ENCODE measurements at places on chromosomes 1 and 21.
A peak's percentile ranks its signal among the peaks of the same experiment; 100 is the strongest.

- DNase-seq = no peak
These were observed 47.6 kb downstream of the SPSB1 start for GRCh38 chr1:9340172-9340854.

DNA sequence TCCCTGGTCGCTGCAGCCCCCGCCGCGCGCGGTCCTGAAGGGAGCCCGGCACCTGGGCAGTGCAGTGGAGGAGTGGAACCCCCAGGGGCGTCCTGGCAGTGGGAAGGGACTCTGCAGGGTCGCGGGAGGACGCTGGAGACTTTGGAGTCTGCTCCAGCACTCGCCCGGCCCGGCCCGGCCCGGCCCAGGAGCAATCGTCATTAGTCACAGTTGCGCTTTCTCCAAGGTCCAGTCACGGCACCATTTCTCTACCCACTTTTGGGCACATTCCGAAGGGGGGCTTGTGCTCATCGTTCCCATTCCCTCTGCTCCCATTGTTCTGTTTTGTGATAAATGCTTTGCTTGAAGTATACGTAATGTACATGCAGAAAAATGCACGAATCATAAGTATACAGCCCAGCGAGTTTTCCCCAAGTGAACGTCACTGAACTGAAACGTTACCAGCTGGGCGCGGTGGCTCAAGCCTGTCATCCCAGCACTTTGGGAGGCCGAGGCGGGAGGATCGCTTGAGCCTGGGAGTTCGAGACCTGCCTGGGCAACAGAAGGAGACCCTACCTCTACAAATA lies 999 bp downstream of the THAP3 start:
- DNase-seq = no peak

DNA sequence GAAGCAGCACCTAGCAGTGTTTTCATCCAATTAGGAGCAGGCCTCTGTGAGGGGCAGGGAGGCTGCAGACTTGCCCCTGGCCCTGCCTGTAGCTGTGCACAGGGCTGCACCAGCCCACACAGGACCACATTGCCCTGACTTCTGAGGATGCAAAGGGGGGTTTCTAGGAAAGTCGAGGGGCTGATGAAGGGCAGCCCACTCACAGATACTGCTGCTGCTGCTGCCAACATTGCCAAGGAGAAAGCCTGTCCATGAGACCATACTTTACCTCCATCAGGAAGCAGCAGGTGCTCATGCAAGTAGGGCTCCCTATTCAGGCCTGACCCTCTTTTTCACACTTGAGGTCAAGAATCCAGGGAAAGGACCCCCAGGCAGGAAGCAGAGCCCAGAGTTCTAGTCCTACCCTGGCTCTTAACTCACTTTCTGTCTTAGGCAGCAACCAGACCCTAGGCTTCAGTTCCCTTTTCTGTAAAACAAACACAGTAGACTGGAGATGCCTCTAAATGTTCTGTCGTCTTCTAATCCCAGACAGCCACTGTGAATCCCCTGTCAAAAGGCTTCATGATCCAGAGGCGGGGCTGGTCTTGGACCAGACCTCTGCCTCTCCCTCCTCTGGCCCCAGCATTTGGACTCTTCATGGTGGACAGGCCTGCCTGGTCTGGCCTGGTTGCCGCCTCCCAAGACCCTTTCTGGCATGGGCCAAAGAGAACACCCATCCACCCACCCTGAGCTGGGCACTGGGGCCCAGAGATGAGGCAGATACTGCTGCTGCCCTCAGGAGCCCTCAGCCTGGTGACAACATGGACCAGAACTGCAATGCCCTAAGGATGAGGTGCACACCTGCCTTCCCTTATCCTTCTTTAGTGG lies 120.2 kb downstream of the GLIS1 start:
- no peak for DNase-seq

DNA sequence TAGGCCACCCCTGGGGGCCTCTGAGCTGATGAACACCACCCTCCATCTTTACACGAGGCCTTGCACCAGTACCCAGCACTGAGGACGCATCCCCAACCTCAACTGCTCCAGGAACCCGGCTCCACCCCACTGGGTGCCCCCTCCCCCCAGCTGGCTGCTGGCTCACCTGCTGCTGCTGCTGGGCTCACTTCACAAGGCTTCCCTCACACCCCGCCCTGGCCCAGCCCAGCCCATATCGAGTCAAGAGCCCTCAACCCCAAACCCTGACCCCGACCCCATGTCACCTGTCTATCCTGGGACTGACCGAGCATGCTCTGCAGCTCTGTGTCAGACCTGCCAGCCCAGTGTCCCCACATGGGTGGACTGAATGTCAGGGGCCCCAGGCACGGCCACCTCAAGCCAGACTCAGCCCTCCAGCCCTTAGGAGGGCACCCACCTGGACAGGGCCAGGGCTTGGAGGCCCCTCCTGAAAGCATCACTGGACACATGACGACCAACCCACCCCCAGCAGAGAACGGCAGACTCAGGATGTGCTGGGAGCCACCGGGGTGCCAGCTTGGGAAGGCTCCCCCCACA lies 21.4 kb downstream of the WNT9A start:
- DNase-seq = no peak

GRCh38 chr1:44947063-44947773 lies 39.2 kb downstream of the EIF2B3 start:
- DNase-seq = peak; percentile 78

DNA sequence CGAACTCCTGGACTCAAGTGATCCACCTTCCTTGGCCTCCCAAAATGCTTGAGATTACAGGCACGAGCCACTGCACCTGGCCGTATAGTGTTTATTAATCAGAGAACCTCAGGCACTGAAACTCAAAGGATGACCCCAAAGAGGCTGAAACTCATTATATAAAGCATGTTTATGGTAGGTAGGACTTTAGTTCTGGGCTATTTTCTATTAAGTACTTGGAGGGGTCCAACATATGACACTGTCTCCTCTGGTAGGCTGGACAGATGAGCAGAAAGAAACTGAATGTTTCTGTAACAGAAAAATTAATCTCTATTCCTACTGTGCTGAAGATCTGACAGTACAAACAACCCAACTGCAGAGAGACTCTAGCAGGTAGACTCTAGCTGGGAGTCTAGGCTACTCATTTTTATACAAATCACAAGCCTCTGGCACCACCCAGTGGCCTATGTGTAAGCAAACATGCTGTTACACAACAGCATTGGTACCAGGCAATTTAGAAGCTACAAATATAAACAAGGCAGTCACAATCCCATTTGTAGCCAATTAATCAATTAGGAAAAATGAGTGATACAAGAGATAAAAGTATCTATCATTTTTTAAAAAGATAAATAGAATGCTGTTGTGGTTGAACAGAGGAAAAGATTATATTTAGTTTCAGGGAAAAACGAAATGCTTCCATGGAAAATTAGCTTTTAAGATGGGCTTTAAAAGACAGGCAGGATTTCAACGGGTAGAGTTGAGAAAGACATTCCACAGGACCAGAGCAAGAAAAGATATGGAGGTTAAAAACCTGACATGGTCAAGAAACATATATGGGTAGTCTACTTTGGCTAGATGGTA lies 10.4 kb downstream of the DCAF8 start:
- DNase-seq = peak; percentile 65

DNA sequence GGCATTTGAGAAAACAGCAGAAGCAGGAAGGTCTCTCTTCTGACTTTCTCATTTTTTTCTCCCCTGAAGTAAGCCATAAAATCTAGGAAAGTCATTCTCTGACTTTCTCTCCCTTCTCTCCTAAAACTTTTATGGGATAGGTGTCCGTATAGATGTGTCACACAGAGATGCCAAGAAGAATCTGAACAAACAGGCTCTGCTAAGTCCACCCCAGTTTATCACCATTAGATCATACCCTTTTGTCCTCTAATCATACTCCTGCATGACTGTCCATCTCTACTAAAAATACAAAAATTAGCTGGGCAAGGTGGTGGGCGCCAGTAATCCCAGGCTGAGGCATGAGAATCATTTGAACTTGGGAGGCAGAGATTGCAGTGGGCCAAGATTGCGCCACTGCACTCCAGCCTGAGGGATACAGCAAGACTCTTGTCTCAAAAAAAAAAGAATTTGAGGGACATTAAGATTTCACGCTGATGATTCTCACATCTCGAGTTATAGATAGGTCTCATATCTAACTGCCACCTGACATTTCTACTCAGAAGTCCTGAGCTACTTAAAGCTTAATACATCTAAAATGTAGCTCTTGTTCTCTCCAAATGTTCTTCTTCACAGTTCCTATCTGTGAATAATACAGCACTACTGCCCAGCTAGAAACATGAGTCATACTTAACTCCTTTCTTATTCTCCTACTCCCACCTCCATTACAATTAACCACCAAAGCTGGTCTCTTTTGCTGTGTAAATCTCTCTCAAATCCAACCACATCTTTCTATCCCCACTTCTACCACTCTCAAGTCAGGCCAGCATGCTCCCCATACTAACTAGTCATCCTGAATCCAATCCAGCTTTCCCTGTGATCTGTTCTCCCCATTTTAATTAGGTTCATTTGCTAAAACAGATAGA lies 47.7 kb downstream of the ZNF644 start:
- peak; percentile 8 for DNase-seq

DNA sequence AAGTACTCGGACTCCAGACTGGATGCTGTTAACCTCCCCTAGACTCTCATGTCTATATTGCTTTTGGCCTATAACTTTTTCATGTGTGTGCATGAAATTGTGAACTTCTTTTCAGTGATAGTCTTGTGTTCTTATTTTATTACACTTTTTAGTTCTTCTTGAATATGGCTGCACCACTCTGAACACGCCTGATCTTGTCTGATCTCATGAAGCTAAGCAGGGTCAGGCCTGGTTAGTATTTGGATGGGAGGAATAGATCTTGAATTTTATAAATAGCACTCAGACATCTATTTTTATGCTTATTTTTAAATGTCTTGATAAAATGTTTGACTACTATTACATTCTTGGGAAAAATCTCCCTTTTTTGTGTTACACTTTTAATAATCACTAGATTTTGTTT lies 22.4 kb downstream of the TCP10L start:
- DNase-seq = no peak

GRCh38 chr1:214213136-214213535 lies 67.8 kb upstream of the SMYD2 start:
- no peak for DNase-seq

DNA sequence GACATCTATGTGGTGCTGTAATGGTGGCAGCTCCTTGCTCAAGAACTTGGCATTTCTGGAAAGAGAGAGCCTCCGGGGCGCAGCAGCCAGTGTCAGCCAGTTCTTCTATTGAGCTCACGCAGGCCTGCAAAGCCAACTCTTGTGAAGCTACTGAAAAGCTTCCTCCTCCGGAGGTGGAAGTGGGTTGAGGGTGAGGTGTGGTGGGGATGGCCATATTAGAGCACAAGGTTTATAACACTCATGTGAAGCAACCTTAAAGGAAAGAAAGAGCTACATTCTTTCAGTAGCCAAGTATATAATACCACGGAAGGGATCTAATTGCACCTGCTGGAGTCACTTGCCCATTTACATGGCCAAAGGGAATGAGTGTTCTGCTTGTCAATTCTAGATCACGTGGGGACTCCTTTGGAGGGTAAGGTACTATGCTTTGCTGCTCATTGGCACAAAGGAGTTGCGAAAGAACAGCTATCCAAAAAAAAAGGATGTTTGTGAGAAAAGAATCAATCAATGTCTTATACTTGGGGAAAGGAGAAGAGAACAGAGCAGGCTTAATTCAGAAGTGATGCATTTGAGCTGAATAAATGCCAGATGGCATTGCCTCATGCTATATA lies 18.3 kb upstream of the MAP10 start:
- DNase-seq = no peak

GRCh38 chr1:2306151-2306978 lies 78.2 kb downstream of the SKI start:
- DNase-seq = no peak

GRCh38 chr1:229252228-229252984 lies 18.5 kb upstream of the RAB4A start:
- DNase-seq = no peak

DNA sequence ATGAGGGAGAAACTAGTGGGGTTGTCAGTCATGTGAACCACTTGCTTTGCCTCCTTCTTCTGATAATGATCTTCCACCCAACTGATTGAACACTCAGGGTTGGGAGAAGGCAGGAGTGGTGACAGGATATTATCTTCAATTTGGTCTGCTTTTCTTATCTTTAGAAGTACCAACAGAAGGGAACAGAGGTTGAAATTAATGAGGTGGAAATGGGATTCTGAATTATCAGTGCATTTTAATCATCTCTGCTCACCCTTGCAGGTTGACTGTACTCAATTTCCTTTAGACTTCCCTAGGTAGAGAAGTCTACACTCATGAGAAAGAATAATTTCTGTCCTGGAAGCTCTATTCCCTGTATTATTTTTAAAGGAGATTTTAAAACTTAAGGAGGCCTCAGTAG lies 19.9 kb upstream of the PTPN14 start:
- no peak for DNase-seq

GRCh38 chr1:226948480-226948879 lies 8.4 kb downstream of the COQ8A start:
- no peak for DNase-seq

DNA sequence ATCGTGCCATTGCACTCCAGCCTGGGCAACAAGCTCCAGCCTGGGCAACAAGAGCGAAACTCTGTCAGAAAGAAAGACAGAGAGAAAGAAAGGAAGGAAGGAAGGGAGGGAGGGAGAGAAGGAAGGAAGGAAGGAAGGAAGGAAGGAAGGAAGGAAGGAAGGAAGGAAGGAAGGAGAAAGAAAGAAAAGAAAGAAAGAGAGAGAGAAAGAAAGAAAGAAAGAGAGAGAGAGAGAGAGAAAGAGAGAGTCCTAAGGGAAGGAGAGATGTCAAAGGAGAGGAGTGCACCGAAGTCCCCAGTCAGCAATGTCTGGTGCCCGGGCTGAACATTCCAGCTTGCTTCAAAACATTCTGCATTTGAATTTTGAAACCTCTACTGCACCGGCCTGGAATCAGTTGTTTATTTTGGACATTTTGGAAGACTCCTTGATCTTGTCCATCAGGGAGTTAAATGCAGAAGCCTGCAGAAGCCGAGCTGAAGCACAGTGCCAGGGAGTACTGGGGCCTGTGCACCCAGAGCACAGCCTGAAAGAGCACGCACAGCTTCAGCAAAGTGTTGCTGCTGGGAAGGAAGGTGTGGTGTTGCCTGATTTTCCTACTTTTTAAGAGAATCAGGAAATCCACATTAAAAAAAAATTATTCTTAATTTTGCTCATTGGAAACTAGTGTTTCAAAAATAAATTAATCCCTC lies 3.7 kb upstream of the IGSF3 start:
- DNase-seq = no peak

DNA sequence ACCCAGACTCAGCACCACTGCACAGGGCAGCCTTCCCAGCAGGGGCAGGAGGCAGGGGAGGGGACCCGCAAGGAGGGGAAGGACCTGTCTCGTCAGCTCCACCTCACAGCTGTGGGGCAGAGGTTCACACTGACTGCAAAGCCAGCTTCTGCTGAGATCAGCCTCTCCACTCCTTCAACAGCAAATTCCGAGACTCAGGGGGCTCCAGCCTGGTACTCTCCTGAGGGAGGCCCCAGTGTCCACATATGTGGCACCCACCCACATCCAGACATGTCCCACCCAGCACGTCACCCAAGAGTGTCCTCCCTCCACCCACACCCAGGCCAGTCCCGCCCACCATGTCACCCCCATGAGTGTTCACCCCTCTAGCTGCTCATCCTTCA lies 329.5 kb downstream of the NPHP4 start:
- DNase-seq = no peak

GRCh38 chr1:172708452-172708851 lies 49.5 kb downstream of the FASLG start:
- no peak for DNase-seq
